ENCODE measurements at places on chromosomes 5 and 9. TPM values are rescaled to one million over a fixed set of nuclear protein-coding genes. Genes with fewer than 3 reads are reported as not detected.

FOXD4L4 gene
- not detected for total RNA-seq

STKLD1 gene
- total RNA-seq = 0.56 TPM

- DNase-seq = no peak
Observed at GRCh38 chr5:106154280-106154716, 1516.4 kb downstream of the EFNA5 start.

DNA sequence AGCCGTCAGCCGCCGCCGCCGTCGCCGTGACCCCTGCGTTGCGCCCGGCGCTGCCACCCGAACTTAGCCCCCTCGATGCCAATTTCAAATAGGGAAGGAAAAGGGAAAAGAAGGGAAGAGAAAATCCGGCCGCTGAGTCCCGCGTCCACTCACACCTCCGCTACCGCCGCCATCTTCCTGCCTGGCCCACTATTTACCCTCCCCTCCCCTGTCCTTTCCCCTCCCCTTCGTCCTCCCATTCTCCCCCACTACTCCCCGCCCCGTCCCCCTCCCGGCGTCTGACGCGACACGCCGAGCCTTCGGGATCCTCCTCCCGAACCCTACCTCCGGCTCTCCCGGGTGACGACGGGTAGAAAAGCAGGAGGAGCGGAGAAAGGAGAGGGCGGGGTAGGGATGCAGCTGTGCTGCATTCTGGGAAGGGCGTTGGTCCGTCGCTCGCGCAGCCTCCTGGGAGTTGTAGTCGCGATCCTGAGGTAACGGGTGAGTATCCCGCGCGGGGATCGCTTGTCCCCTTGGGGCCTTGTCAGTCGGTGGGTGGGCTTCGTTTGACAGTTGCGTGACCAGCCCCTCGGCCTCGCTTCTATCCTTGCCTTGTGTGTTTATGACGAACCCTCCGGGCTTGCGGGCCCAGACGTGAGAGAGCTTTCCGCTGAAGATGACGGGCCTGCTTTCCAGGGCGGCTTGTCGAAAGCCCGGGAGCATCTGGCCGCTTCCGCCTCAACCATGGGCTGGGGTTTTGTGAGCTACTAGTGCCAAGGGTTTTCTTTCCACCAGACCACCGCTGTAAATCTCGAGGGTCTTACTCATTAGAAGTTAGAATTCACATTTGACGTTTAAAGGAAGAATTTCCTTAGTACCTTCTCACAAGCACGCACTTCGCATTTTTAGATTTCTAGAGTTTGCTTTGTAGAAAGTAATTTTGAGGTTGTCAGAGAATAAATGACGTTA lies at the start of the genes CERT1 and POLK:
Gene CERT1, minus strand, starts transcription at position 195 of the 948 bp plus-strand sequence. CDS start 422 bp downstream, outside the sequence.
Gene POLK, plus strand, starts transcription at position 457 of the 948 bp plus-strand sequence.
- DNase-seq = peak; percentile 99

DNA sequence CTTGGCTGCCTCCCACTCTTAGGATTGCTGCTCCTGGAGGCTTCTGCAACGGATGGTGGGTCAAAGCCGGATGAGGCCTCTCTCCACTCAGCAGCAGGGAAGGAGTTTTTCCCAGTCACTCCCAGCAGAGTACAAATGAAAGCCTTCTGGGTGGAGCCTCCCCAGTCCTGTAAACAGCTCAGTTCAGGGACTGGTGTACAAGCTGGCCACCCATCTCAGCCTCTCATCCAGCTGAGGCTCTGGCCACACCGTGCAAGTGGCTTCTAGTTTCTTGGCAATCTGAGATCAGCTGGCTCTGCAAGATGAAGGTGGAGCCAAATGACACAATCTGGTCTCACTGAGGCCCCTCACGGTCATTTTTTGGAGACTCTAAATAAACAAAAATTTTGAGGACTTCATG lies 10.0 kb downstream of the GPX3 start:
- DNase-seq = no peak

All from heart right ventricle (tissue), 16 donors.